ENCODE measurements at places on chromosomes 3 and 15.

DNA sequence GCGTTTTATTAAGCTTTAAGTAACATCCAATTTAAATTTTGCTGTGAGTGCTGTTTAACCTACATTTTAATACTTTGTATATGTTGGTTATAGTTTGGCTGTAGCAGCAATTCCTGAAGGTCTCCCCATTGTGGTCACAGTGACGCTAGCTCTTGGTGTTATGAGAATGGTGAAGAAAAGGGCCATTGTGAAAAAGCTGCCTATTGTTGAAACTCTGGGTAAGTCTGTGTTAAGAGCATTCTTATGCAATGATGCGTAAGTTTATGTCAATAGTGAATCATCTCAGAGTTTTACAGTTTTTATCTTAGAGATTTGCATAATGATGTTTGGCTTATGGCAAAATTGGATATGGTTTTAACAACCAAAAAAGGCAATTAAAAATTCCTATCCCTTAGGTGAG, 62.7 kb downstream of the ASTE1 start:
- DNase-seq, result no peak

- no peak for DNase-seq
Observed at GRCh38 chr15:37619358-37620042, 314.9 kb upstream of the TMCO5A start.

GRCh38 chr15:74540161-74540760, 759 bp upstream of the ARID3B start:
- no peak for DNase-seq

DNA sequence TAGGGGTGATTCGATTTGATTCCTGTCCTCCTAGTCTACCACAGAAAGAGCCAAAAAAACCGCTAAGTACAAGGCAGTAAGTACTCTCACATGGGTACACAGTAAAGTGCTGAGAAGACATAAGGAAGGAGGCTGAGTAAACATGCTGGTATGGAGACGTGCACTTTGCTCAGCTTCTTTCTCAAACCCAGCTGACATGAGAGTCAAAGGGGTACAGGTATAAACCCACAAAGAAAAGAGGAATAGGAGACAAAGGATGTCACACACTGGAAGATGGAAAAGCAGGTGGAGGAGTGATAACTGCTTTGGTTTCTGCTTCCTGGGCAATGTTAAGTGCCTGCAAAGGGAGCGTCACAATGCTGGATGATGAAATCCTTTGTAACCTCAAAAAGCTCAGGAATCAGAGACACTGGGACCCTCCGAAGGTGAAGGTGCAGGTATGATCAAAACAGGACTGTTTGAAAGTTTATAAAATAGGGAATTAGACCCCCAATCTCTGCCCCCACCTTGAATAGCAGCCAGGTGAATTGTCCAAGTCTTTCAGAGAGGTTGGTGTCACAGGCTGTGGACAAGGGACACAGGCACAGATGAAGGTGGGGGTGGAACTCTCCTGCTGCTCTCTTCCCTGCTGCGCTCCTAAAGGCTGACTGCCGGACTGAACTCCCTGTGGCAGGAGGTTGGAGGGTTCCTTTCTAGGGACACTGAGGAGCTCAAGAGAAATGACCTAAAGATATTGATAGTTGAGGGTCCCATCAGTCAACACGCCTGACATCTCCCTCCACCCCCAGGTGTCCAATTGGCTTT, 101.8 kb downstream of the RAB11A start:
- no peak for DNase-seq

GRCh38 chr3:139836698-139837464, 98.1 kb upstream of the CLSTN2 start:
- DNase-seq, result no peak

DNA sequence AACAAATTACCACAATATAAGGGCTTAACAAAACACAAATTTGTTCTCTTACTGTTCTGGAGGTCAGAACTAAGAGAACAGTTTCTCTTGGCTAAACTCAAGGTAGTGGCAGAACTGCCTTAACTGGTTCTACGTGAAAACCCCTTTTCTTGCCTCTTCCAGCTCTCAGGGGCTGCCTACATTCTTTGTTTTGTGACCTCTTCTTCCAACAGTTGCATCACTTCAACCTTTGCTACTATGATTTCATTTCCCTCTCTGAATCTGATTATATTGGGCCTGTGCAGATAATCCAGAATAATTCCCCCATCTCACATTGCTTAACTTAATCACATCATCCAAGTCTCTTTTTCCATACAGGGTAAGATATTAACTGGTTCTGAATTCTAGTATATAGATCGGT, 624.6 kb downstream of the ZPLD1 start:
- no peak for DNase-seq

GRCh38 chr3:16513141-16514020, at the start of gene RFTN1:
RFTN1 (minus strand) TSS chr3:16513699; CDS start chr3:16493869, 19,830 bp downstream.
- no peak for DNase-seq

- no peak for DNase-seq
Observed at GRCh38 chr3:73576999-73577461, 47.7 kb downstream of the PDZRN3 start.

GRCh38 chr3:2523281-2523836, 424.7 kb downstream of the CNTN4 start:
- DNase-seq, result no peak

- DNase-seq, result no peak
Observed at GRCh38 chr3:23566499-23566898, 239.3 kb upstream of the UBE2E1 start.

- no peak for DNase-seq
Observed at GRCh38 chr3:12149029-12149428, 9.7 kb downstream of the TIMP4 start.

GRCh38 chr3:97485206-97485605, 279.4 kb upstream of the ARL6 start:
- no peak for DNase-seq

GRCh38 chr15:69808756-69809155, 289.0 kb downstream of the TLE3 start:
- DNase-seq, result no peak

DNA sequence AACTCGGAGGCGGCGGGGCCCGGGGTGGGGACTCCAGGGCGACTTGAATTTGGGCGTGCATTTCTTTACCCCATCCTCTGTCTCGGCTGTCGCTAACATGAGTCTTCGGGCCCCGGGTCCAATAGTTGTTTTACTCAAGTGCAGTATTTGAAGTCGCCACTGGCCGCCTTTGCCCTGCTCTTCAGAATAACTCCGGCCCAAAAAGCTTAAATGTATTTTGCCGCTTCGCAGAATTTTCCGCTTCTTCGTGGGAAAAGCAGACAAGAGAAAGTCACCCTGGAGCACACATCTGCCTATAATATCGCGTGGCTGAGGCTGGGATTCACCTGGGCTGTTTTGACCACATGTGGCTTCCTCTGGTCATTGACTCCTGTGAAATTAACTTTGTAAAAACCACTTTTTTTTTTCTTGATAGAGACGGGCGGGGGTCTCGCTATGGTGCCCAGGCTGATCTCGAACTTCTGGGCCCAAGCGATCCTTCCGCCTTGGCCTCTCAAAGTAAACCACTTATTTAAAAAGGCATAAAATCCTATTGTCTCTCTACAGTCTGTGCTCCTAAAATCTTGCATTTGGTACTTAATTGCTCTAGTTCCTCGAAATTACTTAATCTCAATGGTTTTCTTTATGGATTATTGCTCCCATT, 676 bp downstream of the CNOT10 start:
- DNase-seq, result no peak

- DNase-seq, result no peak
Observed at GRCh38 chr15:54033356-54033860, 55.2 kb downstream of the UNC13C start.

GRCh38 chr3:143416229-143416628, 296.7 kb downstream of the CHST2 start:
- DNase-seq, result no peak

DNA sequence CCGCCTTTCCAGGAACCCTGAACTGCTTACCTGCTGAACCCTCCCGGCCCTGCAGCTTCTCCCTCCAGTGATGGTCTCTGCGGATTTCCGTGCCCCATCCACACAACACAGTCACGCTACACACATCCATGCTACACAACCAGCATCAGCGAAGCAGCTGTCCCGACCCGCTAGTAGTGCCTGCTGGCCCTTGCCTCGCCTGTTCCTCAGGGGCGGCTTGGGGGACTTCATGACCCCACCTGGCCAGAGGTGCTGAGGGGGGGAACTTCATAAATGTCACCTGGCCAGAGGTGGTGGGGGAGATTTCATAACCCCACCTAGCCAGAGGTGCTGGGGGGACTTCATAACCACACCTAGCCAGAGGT, 530 bp upstream of the TUBGCP5 start:
- no peak for DNase-seq

- no peak for DNase-seq
Observed at GRCh38 chr15:81308260-81308659, 15.7 kb downstream of the STARD5 start.

- DNase-seq, result no peak
Observed at GRCh38 chr15:62904041-62904910, 138.3 kb upstream of the TPM1 start.

DNA sequence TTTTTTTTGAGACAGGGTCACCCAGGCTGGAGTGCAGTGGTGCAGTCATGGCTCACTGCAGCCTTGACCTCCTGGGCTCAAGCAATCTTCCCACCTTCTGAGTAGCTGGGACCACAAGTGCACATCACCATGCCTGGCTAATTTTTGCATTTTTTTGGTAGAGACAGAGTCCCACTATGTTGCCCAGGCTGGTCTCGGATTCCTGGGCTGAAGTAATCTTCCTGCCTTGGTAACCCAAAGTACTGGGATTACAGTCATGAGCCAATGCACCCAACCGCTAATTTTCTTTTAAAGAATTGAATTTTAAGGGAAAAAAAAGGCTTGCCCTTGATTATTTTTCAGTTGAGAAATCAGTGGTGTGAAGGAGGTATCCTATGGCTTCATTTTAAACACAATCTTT, 334.0 kb downstream of the SOX2 start:
- no peak for DNase-seq

GRCh38 chr3:132406587-132406986, 10.7 kb upstream of the DNAJC13 start:
- no peak for DNase-seq

DNA sequence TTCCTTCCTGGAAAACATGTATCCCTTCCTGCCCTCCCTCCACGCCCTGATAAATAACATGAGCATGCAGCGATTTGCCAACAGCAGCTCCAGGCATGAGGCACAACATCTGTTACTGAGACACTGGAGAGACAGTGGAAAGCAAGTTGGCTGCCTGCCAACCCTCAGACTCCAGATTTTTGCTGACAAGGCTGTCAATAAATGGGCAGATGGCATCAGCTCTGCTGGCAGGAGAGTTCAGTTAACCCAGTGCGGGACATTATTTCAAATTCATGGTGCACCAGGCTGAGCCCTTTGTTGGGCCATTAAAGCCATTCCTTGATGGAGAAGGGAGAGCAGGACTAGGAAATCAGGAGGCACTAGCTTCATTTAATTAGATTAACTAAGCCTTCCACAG, 293.3 kb downstream of the MEX3B start:
- no peak for DNase-seq

DNA sequence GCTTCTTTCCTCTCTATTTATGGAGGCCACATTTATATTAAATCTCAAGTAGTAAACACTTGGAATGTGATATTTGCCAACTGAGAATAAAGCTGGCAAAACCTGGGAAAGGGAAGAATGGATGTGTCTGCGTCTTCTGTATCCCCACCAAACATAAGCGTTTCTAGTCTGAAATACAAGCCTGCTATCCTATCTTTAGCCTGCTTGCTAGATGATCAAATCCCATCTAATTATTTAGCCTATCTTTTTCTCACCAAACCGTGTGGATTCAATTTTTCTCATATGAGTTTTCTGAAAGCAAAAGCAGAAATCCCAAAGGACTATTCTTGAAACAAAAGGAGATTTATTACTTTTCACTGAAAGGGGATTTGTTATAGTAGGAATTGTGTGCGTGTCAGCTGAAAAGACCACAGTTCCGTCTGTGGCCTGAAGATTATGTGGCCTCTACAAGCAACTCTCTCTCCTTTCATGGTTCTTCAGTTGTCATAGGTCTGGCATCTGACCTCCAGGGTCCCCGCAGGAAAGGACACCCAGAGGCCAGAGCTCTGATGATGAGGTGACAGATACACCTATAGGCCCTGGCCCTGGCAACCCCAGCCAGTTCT, 266.0 kb upstream of the MCTP2 start:
- DNase-seq, result no peak

GRCh38 chr3:196569003-196569516, 600 bp downstream of the FBXO45 start:
- DNase-seq, result no peak

DNA sequence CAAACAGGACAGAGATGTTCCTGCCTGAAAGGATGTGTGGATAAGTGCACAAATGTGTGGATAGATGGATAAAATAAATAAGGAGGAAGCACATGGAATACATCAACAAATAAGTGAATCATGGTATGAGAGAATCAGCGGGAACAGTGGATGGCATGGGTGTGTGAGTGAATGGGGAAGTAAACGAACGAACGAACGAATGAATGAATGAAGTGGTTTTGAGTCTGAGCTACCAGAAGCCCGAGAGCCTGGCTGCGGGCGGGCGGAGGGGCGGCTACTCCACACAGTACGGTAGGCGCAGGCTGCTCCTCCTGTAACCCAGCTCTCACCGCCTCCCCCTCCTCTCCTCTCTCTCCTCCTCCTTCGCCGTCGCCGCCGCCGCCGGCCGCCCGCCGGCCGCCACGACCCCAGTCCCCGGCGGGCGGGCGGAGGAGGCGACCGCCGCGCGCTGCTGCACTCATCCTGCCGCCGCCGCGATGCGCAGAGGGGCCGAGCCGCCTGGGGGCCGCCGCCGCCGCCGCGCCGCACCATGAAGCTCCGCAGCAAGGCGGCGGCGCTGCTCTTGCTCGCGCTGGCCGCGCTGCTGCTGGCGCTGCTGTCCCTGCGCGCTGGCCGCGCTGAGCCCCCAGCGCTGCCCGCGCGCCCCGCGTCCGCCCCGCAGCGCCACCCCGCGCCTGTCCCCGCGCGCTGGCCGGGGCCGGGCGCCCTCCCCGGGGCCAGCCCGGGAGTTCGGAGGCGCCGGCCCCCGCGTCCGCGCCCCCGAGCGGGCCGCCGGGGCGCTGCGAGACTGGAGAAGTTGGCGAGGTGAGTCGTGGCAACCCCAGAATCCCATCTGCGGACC, at the start of gene GXYLT2:
TSS of gene GXYLT2 (plus strand) at position 342 of the 841 bp plus-strand sequence. CDS start at position 530, 188 bp downstream.
- DNase-seq, result no peak

DNA sequence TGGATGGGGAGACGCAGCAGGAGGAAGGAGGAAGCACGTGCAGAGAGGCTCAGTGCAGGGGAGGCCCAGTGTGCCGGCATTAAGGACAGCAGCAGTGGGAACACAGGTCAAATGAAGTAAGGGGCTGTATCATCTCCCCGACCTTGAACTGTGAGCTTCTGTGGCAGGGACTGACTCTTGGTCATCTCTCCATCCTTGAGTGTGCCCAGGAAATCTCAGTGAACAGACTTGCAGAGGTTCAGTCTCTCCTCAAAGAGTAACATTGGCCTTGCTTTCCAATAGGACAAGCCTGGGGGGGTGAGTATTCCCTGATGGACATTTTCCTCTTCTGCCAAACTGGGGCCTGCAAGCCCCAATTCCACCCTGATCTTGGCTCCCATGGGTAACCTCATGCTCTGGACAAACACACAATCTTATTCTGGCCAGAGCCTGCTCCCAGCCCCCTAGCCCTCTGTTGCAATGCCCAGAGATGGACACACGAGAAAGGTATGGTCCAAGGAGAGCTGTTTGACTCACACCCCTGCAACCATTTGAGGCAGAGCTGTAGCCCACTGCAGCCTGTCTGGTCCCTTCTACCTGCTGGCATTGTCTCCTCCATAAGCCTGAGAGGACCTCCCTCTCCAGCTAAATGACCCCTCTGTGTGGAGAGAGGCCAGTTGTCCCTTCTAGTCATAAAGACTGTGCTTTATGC, 50.9 kb downstream of the TLE3 start:
- no peak for DNase-seq

GRCh38 chr3:16132190-16132589, 42.3 kb upstream of the GALNT15 start:
- DNase-seq, result no peak

Measured in iPS DF 19.7 (cell line).